ENCODE measurements at places on chromosomes 7 and 10. TPM values are rescaled to one million over a fixed set of nuclear protein-coding genes. Genes with fewer than 3 reads are reported as not detected.

- H3K4me1 ChIP-seq = no peaks in the 10 kb centered on the region
- H3K4me3 ChIP-seq = no peak overlapping the region
- H3K27me3 ChIP-seq = no peaks in the 10 kb centered on the region
- no peak overlapping the region for H3K27ac ChIP-seq
- DNase-seq = no peak
These were observed 82.4 kb downstream of the NKX6-2 start for GRCh38 chr10:132703419-132704007.

The SFTPA1 gene
- not detected for total RNA-seq

- H3K27me3 ChIP-seq = no peaks in the 10 kb centered on the region
- peaks cover 2% of the 10 kb centered on the region for H3K36me3 ChIP-seq
- H3K4me1 ChIP-seq = no peaks in the 10 kb centered on the region
- H3K27ac ChIP-seq = no peak overlapping the region
- DNase-seq = no peak
These were observed 111.5 kb downstream of the HDAC9 start for GRCh38 chr7:18607025-18607424.

The SDHAF3 gene
- 21.8 TPM for total RNA-seq

The CDH23 gene
- total RNA-seq = 2.6 TPM

The NPSR1 gene
- total RNA-seq = not detected

DNA sequence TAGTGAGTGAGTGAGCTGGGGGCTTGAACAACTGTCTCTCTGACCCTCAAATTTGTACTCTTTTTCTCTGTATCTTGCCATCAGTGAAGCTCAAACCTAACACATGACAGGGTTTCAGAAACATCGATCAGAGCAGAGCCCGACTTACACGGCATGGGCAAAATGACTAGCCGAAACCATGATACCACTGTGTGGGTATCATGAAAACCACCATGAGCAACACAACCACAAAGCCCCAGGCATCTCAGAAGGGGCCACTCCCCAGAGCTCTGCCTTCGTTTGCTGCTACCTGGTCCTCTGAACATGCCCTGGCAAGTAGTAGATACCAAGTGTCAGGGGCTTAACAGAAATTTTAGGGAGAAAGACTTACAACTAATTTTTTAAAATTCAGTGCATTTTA lies 308.5 kb downstream of the WDR11 start:
- H3K27ac ChIP-seq = no peak overlapping the region
- H3K4me3 ChIP-seq = no peak overlapping the region
- H3K27me3 ChIP-seq = no peaks in the 10 kb centered on the region
- DNase-seq = peak; percentile 33

DNA sequence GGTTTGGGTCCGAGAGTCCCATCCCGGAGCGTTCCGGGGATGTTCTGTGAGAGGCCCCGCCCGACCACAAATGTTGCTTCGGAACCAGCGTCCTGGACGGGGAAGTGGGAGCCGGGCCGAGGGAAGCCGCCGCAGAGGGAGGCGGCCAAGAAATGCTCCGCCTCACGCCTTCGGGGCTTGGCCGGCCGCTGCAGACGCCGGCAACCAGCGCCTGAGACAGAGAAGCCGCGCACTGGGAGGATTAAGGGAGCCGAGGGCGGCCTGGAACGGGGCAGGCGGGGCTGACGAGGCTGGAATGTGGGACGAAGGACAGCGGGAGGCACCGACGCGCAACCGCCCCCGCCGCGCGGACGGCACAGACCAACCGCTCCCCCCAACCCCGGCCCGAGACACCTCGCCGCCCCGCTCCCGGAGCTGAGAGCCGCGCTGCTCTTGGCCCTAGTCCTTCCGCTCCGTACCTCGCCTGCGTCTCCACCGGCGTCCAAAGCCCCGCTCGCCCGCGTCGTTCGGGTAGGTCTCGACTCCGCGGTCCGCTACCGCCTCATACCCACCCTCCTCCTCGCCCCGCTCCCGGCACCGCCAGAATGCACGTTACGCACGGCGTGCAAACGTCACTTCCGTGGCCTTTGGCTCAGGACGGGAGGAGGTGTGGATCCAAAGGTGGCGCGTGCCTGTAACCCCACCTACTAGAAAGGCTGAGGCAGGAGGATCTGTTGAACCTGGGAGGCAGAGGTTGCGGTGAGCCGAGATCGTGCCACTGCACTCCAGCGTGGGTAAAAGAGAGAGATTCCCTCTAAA lies 36.7 kb upstream of the KCTD7 start:
- peak overlapping the region; percentile 96 for H3K4me3 ChIP-seq
- peaks cover 44% of the 10 kb centered on the region for H3K4me1 ChIP-seq
- H3K36me3 ChIP-seq = no peaks in the 10 kb centered on the region
- no peaks in the 10 kb centered on the region for H3K27me3 ChIP-seq
- peak overlapping the region; percentile 92 for H3K27ac ChIP-seq

The MBLAC1 gene
- 3.4 TPM for total RNA-seq

The SPDYE9 gene
- not detected for total RNA-seq

The POU6F2 gene
- total RNA-seq = not detected

DNA sequence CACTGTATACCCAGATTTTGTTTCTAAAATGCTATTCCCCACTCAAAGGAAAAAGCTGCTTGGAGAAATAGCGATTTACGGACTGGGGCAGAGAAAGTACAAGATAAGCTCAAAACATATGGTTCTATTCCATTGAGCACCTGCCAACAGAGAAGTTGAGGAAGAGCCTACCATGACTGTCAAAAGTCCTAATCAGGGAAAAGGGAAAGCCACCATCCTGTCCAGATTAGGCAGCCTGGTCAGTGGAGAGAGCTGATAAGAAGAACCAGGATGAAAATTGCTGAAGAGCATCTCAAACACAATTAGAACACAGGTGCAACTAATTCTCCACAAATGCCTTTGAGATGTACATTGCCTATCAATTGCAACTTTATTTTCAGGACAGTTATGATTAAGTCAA lies 104.1 kb downstream of the MYOF start:
- no peak overlapping the region for H3K4me3 ChIP-seq
- H3K36me3 ChIP-seq = peaks cover 31% of the 10 kb centered on the region
- peaks cover 41% of the 10 kb centered on the region for H3K4me1 ChIP-seq
- H3K27ac ChIP-seq = no peak overlapping the region
- H3K27me3 ChIP-seq = no peaks in the 10 kb centered on the region

DNA sequence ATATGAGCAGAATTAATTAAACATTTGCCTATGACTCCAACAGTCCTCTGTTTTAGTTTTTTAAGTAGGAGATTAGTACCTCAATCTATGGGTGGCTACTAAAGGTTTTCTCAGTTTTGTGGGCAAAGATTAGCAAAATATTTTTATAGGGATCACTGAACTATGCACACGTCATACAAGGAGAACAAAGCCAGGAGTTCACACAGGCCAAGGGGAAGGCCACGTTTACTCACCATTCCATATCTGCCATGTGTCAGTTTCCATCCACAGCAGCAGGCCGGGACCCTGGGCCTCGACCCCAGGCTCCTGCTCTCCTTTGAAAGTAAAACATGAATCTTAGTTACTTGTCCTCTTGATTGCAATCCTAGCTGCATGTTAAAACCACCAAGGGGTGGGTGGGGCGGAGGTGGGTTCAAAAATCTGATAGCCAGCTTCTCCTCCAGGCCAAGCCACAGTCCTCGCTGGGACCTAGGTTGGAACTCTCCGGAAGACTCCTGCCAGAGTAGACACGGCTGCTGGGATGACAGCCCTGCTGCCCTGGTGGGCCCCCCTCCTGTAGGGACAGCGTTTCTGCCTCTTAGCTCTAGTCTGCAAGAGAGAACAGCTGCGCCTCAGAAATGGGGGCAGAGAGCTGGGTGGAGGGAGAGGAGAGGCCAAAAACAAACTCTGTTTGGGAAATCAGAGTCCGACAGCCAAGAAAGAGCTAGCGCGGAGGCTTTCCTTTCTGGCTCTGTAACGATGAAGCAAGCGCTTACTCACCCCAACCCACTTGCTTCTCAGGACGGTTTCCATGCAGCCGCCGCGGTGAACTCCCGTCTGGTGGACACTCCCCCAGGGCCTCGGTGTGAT lies 35.6 kb downstream of the PITRM1 start:
- DNase-seq = no peak
- no peaks in the 10 kb centered on the region for H3K4me1 ChIP-seq
- no peak overlapping the region for H3K4me3 ChIP-seq
- H3K36me3 ChIP-seq = peaks cover 76% of the 10 kb centered on the region
- H3K27ac ChIP-seq = no peak overlapping the region

GRCh38 chr10:113252650-113253618 lies 299.9 kb upstream of the HABP2 start:
- no peaks in the 10 kb centered on the region for H3K4me1 ChIP-seq
- H3K4me3 ChIP-seq = no peak overlapping the region
- H3K27me3 ChIP-seq = peaks cover 7% of the 10 kb centered on the region

- peaks cover 12% of the 10 kb centered on the region for H3K4me1 ChIP-seq
- H3K36me3 ChIP-seq = no peaks in the 10 kb centered on the region
- H3K27ac ChIP-seq = no peak overlapping the region
- no peak for DNase-seq
- peaks cover 62% of the 10 kb centered on the region for H3K27me3 ChIP-seq
These were observed 1.9 kb upstream of the SFRP4 start for GRCh38 chr7:37918526-37918925.

DNA sequence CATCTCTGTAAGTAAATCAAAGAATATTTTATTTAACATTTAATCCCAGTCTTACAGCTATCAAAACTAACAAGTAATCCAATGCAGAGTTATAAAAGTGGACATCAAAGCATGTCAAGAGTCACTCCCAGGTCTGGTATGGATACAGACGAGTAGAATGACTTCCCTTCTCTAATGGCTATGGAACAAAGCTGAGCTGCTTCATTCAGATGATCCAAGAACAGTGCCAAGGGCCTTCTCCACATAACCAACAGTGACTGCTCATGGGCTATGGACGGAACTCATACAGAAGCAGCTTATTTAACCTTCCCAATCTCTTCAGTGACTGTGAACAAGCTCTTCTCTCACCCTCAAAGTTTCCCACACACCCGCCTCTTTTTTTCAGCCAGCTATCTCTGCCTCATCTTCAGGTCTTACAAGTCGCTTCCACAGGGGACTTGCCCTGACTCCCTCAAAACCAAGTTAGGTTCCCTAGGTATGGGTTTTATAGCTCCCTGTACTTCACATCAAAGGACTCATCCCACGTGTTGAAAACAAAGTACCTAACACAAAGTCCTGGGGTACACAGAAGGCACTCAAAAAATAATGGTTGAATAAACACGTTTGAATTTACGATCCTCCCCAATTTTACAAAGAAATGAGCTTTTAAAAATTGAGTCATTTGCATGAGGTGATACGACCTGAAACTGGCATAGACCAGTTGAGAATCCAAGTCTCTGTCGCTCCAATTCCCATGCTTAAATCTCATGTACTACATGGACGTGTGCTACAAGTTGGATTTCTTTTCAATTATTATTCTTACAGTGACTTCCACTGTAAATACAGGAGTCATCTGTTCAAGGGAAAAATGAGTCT lies 3.1 kb downstream of the USP6NL start:
- H3K4me3 ChIP-seq = no peak overlapping the region
- H3K27ac ChIP-seq = no peak overlapping the region
- no peak for DNase-seq
- no peaks in the 10 kb centered on the region for H3K36me3 ChIP-seq
- no peaks in the 10 kb centered on the region for H3K27me3 ChIP-seq
- peaks cover 53% of the 10 kb centered on the region for H3K4me1 ChIP-seq

- no peak overlapping the region for H3K4me3 ChIP-seq
- no peaks in the 10 kb centered on the region for H3K4me1 ChIP-seq
- H3K27ac ChIP-seq = no peak overlapping the region
- H3K27me3 ChIP-seq = peaks cover 2% of the 10 kb centered on the region
These were observed 9.5 kb upstream of the WDR11 start for GRCh38 chr10:120841522-120842189.

DNA sequence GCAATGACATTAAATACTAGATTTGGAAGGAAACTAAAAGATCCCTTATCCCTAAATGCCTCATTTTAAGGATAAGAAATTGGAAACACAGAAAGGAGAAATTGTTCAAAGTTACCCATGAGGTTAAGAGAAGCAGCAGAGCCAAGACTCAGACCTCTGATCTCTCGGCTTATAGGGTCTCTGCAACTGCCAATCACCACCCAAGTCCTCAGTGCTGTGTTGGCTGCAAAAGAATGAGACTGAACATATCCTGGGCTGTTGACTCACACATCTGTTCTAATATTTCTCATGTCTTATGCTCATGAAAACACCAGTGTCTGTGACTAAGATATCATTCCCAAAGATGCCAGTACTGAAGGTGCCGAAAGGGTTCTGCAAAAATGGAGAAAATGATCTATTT lies 153.3 kb downstream of the XPNPEP1 start:
- H3K36me3 ChIP-seq = no peaks in the 10 kb centered on the region
- H3K4me1 ChIP-seq = no peaks in the 10 kb centered on the region
- H3K4me3 ChIP-seq = no peak overlapping the region
- DNase-seq = no peak
- no peak overlapping the region for H3K27ac ChIP-seq
- no peaks in the 10 kb centered on the region for H3K27me3 ChIP-seq

DNA sequence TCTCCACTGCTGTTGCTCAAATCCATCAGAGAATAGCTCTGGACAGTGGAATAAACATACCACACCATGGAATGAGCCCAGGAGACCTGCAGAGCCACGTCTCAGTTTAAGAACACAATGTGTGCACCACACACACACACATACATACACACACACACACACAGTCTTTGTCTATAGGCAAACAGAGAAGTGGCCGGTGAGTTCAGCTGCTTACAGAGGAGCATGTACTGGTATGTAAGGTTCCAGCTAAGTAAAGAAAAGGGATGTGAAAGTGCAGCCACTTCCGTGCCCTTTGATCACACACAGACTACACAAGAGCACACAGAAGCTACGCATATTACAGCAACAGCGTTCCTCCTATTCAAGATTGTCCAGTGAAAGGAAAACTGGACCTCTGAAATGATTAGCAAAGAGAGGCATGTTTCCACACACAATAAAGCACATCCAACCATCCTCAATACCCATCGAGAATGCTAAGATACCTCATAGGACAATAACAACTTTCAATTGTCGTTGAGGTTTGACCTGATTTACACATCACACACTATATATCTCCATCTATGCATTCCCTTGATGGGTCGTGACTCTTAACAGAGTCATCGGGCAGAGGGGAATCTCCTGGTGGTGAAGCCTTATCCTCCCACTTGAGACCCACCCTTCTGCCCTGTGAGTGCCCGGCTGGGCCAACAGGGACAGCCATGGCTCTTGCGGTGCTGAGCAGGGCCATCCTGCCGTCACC lies 23.6 kb downstream of the SLC35B4 start:
- peaks cover 31% of the 10 kb centered on the region for H3K36me3 ChIP-seq
- H3K4me3 ChIP-seq = no peak overlapping the region
- no peaks in the 10 kb centered on the region for H3K4me1 ChIP-seq

GRCh38 chr10:69303632-69304051 lies 25.3 kb downstream of the HK1 start:
- DNase-seq = peak; percentile 49
- H3K27ac ChIP-seq = no peak overlapping the region
- peaks cover 1% of the 10 kb centered on the region for H3K27me3 ChIP-seq
- no peaks in the 10 kb centered on the region for H3K36me3 ChIP-seq
- no peak overlapping the region for H3K4me3 ChIP-seq

Measured in activated CD4-positive, alpha-beta memory T cell treated with anti-CD3 and anti-CD28 coated beads for 36 hours (primary cell).